ENCODE measurements at places on chromosomes 7 and 10.
A peak's percentile ranks its signal among the peaks of the same experiment; 100 is the strongest.

- DNase-seq: peak; percentile 52
Observed at GRCh38 chr10:77168161-77168560, 469.4 kb downstream of the KCNMA1 start.

DNA sequence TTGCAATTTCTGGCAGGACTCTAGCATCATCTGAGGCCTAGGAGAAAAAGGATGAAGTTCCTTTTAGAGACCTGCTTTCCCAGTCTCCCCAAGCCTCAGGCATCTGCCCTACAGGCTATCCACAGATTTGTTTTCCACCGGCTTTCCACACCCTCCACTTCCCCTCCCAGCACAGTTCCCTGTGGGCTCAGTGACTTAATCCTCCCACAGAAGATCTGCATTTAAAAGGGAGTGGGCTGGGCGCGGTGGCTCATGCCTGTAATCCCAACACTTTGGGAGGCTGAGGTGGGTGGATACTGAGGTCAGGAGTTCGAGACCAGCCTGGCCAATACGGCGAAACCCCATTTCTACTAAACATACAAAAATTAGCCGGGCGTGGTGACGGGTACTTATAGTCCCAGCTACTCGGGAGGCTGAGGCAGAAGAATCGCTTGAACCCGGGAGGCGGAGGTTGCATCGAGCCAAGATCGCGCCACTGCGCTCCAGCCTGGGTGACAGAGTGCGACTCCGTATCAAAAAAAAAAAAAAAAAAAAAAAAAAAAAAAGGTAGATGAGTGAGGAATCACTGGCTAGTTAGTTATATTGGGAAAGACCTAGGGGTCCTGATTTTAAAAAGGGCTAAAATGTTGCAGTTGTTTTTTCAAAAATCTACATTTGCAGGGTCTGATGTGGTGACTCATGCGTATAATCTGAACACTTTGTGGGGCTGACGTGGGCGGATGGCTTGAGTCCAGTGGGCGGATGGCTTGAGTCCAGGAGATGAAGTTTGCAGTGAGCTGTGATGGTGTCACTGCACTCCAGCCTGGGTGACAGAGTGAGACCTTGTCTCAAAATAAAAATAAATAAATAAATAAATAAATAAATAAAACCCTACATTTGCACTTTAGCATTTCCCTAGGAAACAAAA, 119.5 kb downstream of the BAMBI start:
- no peak for DNase-seq

DNA sequence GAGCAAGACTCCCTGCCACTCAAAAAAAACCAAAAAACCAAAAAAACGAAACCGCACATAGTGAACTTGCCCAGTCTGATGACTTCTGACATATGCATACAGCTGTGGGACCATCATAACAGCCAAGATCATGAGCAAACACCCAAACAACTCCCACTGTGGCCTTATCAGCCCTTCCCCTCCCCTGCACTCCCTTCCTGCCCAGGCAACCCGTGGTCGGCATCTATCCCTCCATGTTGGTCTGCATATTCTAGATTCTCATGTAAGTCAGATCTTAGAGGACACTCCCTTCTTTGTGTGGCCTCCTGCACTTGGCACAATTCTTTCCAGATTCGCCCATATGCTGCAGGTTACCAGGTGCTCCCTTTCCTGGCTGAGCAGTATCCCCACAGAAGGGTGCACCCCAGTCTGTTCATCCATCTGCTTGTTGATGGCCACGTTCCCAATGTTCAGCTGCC, 72.8 kb downstream of the GNA12 start:
- no peak for DNase-seq

DNA sequence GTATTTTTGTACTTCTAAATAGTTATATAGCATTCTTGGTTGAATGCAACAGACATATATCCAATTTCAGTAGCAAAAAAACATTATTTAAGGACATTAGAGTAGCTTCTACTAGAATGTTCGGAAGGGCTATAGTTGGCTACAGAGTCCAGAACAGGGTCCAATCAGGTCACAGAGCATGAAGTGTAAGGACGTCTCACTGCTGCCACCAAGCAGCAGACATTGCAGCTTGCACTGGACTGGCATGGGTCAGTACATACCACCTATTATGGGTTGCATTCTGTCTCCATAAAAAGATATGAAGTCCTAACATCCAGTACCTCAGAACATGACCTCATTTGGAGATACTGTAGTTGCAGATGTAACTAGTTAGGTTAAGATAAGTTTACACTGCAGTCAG, 87.3 kb downstream of the LHFPL3 start:
- DNase-seq: no peak

GRCh38 chr7:83574616-83575015, 74.3 kb downstream of the SEMA3E start:
- DNase-seq: no peak

DNA sequence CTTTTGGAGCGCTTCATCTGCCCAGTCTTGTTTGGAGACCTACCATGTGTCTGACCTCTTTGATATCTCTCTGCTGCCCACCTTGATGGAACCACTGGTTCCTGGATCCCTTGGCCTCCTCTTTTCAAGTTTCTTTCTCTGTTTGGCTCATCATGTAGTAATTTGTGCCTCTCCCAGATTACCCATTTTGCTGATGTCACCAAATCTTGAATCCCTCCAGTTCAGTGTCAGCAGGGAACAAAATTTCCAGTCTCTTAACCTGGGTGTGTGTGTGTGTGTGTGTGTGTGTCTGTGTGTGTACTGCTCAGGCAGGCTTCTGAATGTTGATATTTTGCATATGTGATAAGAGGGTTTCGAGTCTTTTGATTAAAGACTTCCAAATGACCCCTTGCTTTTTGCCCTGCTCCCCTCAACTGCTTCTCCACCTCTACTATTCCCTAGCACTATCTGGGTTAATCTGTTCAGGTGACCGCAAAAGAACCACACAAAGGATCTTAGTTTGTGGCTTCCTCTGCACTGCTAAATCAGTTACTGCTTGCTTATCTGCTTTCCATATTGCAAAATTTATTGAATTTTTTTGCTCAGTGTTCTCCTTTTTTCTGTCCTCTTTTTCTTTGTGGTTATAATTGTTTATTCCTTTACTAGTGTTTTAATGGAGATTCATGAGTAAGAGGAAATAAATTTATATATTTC, 25.7 kb downstream of the MYO3A start:
- DNase-seq: no peak

DNA sequence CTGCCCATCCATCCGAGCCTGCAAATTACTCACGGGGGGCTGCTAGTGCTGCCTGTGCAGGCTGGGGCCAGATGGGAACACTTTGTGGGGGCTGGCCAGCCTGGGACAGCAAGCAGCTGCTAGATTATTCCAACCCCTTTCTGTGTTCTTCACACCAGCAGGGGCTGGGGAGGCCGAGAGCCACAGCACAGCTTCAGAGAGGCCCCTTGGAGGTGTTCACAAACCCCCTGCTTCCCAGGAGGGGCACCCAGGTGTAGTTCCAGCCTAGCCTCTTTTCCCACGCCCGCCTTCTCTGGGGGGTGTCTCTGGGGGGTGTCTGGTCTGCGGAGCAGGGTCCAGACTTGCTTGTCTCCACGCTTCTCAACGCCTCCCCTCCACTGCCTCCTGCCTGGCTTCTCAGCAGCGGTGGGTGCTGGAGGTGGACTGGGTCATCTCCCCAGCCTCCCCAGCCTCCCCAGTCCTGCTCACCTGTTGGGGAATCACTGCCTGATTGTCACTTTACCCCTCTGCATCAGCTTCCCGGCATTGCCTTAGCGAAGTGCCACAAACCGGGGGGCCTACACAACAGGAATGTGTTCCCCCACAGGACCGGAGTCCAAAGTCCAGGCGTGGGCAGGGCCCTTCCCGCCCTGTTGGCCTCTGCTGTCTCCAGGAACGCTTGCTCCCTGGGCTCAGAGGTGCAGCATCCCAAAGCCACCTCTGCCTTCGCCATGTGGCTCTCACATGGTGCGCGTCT, 74.0 kb upstream of the EN2 start:
- no peak for DNase-seq

GRCh38 chr10:132383751-132384196, 13.2 kb upstream of the PWWP2B start:
- peak; percentile 53 for DNase-seq

- DNase-seq: no peak
Observed at GRCh38 chr7:117152213-117153007, 170.4 kb downstream of the WNT2 start.

GRCh38 chr7:904847-905246, 28.5 kb downstream of the GET4 start:
- DNase-seq: no peak

- no peak for DNase-seq
Observed at GRCh38 chr10:89163265-89163995, 43.7 kb downstream of the CH25H start.

GRCh38 chr7:13577566-13578145, 411.8 kb downstream of the ETV1 start:
- no peak for DNase-seq

- DNase-seq: no peak
Observed at GRCh38 chr7:38274486-38274885, 1.1 kb upstream of the TARP start.

DNA sequence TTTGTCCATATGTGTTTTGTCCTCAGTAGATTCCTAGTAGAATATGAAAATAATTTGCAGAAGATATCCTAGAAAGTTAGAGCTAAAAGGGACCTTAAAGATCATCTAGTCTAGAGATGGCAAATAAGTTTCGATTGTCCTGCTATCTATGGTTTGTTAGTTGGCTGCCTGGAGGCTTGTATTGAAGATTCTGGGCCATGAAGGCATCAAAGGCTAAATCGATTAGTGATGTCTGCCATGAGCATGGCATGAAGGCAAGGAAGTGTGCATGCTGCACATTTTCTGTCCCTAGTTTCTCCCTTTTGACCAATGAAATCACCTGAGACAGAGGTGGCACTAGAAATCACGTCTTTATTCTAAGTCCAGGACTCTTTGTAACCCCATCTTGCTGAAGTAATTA, 553.8 kb upstream of the GALNT17 start:
- DNase-seq: no peak

- no peak for DNase-seq
Observed at GRCh38 chr10:83963446-83963845, 175.9 kb upstream of the GHITM start.

GRCh38 chr7:65004575-65004974, 1.9 kb downstream of the ERV3-1 start:
- DNase-seq: no peak

- no peak for DNase-seq
Observed at GRCh38 chr7:21550076-21550475, 7.2 kb downstream of the DNAH11 start.

DNA sequence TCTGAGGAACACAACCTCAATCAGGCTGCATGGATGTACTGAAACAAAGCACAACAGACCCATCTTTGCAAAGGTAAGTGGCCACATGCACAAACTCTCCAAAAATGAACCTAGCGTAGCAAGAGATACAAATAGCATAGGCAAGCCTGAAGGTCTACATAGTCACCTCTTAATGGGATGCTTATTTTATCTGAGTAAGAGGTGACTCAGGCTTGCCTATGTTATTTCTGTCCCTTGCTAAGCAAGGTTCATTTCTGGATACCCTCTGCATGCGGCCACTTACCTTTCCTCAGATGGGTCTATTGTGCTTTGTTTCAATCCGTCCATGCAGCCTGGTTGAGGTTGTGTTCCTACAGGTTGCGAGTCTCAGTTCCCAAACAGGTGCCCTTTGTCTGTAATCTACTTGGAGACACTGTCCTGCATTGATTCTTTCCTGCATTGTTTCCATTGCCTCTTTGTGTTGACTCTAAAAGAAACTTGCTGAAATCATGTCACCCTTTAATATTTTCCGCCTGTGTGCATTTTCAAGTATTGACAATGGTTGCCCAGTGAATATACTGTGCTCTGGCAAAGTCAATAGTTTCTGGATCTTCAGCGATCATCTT, 291.8 kb upstream of the LYZL1 start:
- DNase-seq: no peak
